ENCODE measurements at places on chromosomes 5 and 9.

DNA sequence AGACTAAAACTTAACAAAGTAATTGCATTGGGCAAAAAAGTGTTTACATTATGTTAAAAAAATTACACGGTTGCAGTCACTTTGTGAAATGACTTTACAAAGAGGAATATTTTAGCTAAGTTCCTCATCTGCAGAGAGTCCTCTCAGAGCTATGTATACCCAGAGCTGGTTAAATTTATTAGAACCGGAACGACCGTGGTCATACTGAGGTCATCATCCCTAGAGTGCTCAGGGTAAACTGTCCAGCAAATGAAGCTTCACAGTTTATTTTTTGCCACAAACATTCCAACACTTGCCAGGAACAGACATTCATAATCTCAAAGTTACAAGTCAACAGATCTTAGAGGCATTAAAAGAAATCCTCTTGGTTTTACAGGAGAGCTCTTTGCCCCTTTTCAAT, 897 bp downstream of the ROPN1L start:
- no peak for DNase-seq

- DNase-seq: no peak
These were observed 61.1 kb downstream of the EGFLAM start for GRCh38 chr5:38319491-38319890.

DNA sequence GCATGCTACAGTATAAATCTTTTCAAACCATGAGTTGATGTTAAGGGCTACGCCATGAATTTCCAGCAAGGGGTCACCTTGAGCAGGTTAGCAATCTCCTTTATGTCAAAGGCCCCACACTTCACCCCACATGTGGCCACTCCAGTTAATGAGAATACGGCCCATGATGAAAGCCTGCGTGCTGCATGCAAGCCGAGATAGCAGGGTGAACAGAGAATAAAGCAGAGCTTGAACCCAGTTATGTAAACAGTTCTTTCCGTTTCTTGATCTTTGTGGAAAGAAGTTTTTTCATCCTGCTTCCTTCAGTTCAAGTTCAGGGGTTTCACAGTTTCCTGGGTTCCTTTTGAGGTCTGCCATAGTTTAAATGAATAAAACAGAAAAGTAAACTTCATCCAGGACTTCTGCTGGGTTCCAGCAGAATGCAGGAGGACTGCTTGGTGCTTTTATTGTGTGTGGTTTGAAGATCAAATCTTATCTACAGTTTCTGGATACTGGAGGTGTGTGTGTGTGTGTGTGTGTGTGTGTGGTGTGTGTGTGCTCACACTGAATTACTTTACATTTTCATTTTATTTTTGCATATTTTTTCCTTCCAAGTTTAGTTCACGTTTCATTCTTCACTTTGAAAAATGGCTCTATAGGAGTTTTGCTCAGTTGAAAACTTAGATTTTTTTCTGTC, 87.1 kb downstream of the HMHB1 start:
- DNase-seq: no peak

DNA sequence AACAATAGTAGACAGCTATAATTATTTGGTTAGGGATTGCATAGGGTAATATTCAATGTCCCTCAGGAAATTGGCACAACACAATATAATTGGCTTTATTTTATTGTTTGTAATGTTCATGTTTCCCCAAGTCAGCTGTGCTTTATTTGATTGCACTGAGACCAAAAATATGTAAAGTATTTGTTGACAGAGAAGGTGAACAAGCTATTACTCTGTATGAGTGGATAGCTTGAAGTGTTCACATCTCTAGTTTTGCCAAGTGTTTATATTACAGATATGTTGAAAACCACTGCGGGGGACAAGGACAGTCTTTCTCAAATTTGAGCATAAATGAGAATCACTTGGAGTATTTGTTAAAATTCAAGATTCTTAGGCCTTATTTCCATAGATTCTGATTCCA, 83.3 kb downstream of the RAB3C start:
- no peak for DNase-seq

GRCh38 chr9:77773381-77773780, 125.3 kb upstream of the GNA14 start:
- DNase-seq: no peak

DNA sequence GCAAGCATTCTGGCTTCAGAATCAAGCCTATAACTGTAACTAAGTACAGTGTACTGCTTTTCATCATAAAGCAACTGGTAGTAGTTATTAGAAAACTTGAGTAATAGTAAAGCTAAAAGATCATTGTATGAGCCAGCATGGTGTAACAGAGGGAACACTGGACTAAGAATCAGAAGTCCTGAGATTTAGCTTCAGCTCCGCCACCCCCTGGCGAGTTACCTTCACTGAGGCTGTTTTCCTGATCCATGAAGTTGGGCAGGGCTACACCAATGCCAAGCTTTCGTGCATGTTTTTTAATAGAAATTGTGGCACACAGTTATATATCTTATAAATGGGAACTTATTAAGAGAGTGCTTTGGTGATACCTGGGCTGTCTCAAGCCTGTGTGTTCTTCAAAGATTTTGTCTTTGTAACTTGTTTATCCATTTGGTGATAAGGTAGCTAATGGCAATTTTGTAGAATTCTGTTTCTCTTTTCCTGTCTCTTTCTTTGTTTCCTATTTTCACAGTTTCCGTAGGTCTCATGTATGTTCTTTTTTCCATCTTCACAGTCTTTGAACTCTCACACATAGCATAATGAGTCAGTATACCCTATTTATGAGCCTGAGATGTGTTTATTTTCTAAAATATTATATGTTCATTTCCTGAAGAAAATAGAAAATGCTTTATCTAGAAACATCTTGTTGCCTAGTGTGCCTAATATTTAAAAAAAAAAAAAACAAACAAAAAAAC, 102.3 kb downstream of the GDNF start:
- no peak for DNase-seq

DNA sequence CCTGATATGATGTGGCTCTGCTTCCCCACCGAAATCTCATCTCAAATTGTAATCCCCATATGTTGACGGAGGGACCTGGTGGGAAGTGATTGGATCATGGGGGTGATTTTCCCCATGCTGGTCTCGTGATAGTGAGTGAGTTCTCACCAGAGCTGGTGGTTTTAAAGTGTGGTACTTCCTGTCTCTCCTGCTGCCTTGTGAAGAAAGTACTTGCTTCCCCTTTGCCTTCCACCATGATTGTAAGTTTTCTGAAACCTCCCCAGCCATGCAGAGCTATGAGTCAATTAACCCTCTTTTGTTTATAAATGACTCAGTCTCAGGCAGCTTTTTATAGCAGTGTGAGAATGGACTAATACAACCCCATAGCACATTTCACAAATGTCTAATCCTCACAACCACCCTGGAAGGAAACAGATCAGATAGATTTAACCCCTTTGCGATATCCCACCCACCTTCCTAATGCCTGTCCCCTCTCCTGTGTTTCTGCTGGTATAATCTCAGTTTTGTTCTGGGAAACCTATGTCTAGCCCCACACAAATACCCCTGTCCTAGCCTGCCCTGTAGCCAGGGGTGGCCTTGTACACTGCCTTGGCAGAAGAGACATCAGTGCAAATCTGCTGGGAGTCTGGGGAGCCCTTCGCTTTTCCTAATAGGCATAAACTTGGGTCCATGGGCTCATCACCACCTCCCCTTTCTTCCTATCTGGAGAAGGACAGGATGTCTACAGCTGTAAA, 157.0 kb upstream of the RAI14 start:
- DNase-seq: no peak

- DNase-seq: no peak
These were observed 62.6 kb upstream of the IL12B start for GRCh38 chr5:159392871-159393270.

DNA sequence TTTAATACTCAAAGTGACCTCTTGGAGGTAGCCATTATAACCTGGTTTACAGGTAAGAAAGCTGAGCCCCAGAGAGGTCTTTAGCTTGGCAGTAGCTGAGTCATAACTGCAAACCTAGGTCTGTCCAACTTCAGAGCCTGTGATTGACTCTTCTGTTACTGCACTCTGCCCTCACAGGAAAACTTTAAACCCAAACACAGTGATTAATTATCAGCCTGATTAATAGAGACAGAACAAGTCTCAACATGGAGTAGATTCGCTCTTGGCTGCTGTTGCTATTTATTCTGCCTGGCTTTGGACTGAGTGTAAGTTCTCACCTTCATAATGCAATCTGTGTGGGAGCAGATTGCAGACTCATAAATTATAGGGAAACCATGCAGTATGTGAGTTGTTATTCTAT, 27.4 kb upstream of the TXN start:
- DNase-seq: no peak

- DNase-seq: no peak
These were observed 278.7 kb upstream of the TYRP1 start for GRCh38 chr9:12414514-12414913.

DNA sequence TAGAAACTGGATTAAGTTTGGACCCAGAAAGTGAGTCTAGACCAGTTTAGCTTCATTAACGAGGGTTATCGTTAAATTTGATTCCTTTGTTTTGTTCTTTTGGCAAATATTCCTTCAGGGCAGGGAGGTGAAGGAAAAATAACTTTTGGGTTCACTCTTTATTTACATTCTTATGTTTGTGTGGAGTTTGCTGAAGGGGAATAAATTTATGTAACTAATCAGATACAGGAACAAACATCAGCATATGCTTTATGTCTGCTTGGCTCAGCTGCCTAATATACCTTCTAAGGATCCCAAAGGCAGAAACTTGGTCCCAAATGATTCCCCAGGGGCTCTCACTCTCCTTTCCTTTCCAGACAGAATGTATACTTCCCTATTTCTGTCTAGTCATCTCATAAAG, 132.4 kb downstream of the MCTP1 start:
- no peak for DNase-seq

GRCh38 chr5:124724357-124725039, 21.9 kb downstream of the ZNF608 start:
- DNase-seq: no peak

GRCh38 chr5:8905021-8905420, 640.9 kb downstream of the SEMA5A start:
- no peak for DNase-seq

Data from activated CD4-positive, alpha-beta T cell treated with anti-CD3 and anti-CD28 coated beads, Interleukin-2, amount 50 U/mL, for 1 hour (primary cell).